Stimulated activated CD8-positive, alpha-beta memory T cell treated with anti-CD3 and anti-CD28 coated beads, Interleukin-2, amount 100 ng/mL, for 1 hour (primary cell): ENCODE measurements at places on chromosomes 2 and 18.
A peak's percentile ranks its signal among the peaks of the same experiment; 100 is the strongest.

- DNase-seq: no peak
Measured at GRCh38 chr2:221309892-221310583, 262.1 kb downstream of the EPHA4 start.

GRCh38 chr2:237919593-237919992 lies 47.2 kb upstream of the UBE2F start:
- no peak for DNase-seq

DNA sequence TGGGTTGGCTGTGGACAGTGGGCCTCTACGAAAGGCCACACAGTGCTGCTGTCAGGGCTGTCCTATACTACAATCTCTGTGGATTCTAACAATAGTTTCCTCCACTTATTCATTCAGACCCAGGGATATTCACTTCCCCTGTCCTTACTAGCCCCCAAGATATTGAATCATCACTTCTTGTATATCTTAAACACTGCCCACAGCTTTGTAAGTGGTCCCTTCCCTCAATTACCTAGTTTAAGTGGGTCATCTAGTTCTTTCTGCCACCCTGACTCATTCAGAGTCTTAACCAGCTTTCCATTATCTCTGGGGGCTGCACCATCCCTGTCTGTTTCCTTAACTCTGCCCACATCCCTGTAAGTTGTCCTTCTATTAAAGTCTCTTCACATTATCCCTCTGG lies 69.2 kb downstream of the CD28 start:
- no peak for DNase-seq

DNA sequence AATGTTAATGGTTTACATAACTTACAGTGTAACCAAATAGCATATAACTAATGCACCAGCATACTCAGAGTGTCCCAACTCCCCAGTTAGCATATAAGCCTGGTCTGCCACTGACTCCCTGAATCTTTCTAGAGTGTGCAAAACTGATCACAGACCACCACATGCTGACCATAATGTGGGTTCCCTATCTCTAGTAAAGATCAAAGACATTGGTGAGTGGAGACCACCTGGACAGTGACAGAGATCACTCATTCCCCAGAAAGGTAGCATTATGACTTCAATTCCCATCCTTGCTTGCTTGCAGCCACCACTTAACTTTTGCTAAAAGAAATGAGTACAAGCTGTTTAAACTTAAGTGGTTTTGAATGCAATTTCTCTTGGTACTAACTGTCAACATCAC lies 39.0 kb downstream of the KANSL1L start:
- no peak for DNase-seq

DNA sequence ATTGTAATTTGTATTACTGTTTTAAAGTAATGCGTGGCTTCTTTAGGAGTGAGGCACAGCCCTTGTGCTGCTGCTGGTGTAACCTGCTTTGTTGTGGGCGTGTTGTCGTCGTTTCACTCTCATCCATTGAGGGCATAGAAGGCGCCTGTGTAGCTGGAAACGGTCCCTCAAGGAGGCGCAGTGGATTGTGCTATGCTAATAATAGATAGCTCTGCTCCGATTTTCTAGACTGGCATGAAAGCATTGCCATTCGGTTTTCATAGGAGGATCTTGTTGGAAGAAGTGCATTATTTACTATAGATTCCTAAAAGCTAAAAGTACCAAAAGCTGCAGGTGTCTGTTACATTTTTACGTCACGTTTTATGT lies 17.9 kb downstream of the RAB12 start:
- no peak for DNase-seq

DNA sequence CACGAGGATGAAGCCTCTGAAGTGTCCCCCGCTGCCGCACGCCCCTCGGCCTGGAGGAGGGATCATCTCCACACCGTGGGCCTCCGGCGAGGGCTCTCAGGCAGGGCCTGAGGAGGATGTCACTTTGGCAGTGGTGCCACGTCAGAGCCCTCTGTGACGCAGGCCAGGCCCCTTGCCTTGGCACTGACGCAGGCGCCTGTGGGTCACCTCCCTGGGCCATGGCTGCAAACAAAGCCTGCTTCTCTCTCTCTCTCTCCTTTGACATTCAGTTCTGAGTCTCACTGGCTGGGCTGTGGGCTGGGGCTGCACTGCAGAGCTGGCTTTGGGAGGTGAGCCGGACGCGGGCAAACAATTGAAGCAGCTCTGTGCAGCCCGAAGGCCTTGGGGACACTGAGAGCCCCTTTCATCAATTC lies 273.7 kb downstream of the TWIST2 start:
- no peak for DNase-seq

GRCh38 chr2:186827411-186827810 lies 21.6 kb downstream of the ZSWIM2 start:
- no peak for DNase-seq

DNA sequence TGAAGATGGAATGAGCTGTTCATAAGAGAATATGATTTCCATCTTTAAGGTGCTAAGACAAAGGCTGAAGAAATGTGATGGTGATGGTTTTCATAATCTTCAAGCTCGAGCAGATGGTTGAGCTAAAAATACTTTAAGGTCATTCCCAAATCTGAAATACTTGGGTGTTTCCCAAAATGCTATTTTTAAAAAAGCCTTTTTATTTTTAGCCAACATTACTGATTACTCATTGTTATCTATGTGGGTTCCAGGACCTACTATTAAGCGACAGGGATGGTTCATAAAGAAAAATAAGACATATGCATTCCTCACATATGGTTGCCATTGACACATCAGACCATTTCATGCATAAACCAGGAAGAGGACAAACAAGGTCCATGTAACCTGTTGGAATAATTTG lies 298.5 kb downstream of the PLCL1 start:
- no peak for DNase-seq

- DNase-seq: peak; percentile 12
Measured at GRCh38 chr2:215920244-215921100, 92.9 kb downstream of the MREG start.

- no peak for DNase-seq
Measured at GRCh38 chr2:142682528-142682927, 194.9 kb upstream of the KYNU start.

DNA sequence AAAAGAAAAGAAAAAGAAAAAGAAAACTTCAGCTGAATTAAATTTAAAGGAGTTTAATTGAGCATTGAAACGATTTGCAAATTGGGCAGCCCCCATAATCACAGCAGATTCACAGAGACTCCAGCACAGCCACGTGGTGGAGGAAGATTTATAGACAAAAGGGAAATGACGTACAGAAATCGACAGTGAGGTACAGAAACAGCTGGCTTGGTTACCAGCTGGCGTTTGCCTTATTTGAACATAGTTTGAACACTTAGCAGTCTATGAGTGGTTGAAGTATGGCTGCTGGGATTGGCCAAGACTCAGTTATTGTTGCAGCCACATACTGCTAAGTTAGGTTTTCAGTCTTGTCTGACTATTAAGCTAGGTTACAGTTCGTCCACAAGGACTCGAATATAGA lies 312.2 kb upstream of the SLC14A2 start:
- DNase-seq: no peak

GRCh38 chr2:6523476-6523875 lies 342.2 kb downstream of the CMPK2 start:
- DNase-seq: no peak

GRCh38 chr2:7709907-7710306 lies 792.7 kb downstream of the RNF144A start:
- no peak for DNase-seq

DNA sequence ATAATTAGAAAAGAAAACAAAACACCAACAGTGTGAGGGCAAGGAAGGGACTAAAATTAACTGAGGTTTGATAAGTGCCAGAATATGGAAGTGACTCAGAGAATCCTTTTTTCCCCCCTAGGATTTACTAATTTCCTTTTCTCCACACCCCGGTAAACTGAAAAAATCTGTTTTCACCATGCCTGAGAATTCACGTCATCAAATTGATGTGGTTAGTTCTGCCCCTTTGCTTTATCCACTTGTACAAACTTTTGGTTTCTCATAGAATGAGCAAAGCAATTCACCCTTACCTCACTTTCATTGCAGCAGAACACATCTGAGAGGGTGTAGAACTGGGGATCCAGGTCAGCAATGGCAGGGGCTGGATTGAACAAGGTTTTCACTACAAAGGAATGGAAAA lies 57.8 kb downstream of the RBKS start:
- no peak for DNase-seq

DNA sequence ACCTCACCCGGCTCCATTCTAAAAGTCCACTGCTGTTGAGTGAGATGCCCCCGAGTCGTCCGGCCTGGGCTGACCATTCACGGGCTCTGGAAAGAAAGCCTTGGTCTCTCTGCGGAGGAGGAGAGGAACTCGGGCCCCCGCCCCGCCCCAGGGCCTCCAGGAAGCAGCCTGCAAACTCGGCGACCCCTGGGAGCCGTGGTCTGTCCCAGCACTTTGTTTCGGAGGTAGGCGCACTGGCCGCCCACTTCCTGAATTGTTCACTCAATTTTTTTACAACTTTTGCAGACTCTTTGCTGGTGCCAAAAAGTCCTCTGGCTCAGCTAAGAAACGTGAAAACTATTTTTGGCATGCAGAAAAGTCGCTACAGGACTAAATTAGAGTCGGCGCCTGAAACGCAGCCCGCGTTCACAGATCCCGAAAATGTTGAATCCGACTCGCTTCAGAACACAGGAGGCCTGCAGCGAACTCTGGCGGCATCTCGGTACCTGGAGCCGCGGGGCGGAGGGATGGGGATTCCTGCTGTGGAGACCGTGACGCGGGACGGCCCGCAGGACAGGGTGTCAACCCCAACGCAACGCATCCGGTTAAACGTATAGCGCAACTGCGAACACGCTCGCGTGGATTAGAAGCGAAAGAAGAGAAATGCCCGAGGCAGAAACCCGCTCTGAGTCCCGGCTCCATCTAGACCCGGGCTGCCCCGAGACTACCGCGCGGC lies 1.5 kb downstream of the PXDN start:
- DNase-seq: no peak

GRCh38 chr2:167353605-167354280 lies 465.5 kb downstream of the XIRP2 start:
- no peak for DNase-seq

DNA sequence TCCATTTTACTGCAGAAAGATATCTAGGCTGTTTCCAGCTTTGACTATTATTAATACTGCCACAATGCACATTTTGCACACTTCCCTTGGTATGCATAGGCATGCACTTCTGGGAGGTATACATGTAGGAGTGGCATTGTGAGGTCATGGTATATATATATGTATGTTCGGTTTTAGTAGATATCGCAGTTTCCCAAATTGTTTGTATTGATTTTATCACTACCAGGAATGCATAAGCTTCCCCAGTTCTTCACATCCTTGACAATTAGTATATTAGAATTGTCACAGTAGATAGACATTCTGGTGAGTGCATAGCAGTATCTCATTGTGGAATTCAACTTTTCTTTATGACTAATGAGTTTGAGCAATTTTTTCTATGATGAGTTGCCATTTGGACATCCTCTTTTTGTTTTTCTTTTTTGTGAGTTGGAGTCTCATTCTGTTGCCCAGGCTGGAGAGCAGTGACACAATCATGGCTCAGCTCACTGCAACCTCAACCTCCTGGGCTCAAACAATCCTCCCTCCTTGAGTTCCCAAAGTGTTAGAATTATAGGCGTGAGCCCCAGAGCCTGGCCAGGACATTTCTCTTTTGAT lies 4.2 kb upstream of the GRB14 start:
- DNase-seq: no peak

DNA sequence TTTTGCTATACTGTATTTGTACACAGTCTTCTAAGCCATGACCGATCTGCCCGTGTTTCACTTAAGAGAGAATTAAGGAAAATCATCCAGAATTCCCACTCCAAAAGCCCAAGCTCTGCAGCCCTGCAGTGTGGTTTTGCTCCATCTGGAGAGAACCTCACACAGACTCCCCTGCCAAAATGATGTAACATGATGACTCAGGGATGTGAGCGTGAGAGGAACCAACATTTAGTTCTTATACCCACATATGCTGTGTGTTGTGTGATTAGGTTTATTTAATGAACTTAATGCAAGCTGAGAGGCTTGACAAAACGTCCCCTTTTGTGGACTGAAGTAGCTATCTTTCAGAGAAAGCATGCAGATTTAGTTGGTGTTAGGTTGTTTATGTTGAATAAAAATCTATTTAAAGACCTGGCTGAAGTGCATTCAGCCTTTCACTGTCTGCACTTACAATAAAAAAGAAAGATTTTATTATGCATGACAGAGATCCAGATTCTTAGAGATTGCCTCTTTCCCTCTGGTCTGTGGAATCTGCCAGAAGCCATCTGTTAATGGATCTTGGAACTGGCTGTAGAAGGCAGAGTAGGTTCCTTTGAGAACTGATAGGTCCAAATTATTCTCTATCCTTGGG lies 6.3 kb downstream of the RAB12 start:
- DNase-seq: no peak

- no peak for DNase-seq
Measured at GRCh38 chr2:64737547-64737946, 83.8 kb upstream of the SERTAD2 start.

DNA sequence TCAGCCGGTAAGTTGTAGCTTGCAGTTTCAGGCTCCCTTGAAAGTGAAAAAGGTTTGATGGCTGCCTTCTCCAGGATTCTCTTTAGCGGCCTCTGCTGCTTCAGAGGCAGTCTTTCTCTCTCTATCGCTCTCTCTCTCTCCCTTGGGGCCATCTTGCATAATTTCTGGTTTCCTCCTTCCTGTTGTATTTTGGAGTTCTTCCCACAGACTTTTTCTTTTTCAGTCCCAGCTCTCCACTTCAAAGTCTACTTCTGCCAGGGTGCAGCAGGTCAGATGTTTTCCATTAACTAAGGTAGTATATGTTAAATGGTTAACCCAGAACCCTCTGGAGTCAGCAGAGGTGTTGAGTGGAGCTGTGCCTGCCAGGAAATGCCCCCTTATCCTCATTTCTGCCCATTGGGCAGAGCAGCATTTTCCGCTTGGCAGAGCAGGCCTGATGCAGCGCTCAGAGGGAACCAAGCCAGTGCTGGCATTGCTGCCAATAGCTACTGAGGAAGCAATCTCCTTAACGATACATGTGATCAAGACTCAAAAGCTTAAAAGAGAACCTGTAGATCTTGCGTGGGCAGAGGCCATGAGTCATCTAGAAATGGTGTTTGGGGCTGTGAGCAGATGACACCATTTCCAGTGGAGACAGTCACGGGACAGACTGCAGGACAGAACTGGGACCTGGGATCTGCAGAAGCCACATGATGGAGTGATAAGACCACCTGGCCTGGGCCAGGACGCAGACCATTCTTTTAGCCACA lies 20.8 kb downstream of the DBI start:
- DNase-seq: no peak

DNA sequence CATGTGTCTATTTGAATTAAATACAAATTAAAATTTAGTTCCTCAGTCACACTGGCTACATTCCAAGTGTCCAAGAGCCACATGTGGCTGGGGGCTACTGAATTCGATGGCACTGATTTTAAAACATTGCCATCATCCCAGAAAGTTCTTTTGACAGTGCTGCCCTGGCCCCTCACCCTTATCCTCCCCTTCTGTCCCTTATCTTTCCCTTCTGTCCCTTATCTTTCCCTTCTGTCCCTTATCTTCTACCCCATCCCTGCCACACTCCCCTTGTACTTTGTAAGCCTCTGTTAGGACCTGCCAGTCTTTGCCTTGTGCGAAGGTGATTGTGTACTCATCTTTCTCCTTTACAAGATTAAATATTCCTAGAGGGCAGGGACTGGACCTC lies 85.2 kb downstream of the DNMT3A start:
- DNase-seq: no peak
